ENCODE measurements at places on chromosomes 2 and 18.

GRCh38 chr2:64932371-64933216, 56.6 kb upstream of the SLC1A4 start:
- no peak for DNase-seq

GRCh38 chr2:70690846-70691245, 77.2 kb downstream of the ADD2 start:
- no peak for DNase-seq

DNA sequence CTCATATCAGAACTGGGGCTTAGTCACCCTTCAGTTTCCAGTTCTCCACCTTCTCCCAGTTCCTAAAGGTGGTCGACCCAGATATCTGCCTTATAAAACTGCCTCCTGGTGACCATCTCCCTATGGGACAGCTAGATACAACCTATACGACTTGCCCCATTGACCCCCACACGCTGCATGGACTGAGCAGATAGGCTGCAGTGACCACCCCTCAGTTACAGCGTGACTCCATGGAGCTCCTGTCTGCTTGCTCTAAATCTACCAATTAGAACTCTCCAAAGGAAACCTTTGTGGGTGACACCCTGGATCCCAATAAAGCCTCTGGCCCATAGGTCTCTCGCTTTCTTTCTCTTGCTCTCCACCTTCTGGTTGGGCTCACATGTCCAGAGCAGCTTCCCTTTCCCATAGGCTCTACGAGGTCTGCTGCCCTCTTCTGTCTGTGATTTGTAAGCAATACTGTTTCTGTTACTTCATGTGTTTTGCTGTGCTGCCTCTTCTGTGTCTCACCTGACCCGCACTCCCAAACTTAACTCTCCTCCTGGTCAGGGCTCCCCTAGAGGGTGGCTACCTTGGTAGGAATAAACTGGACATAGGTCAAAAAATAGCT, 971.3 kb upstream of the FAM98A start:
- DNase-seq = no peak

DNA sequence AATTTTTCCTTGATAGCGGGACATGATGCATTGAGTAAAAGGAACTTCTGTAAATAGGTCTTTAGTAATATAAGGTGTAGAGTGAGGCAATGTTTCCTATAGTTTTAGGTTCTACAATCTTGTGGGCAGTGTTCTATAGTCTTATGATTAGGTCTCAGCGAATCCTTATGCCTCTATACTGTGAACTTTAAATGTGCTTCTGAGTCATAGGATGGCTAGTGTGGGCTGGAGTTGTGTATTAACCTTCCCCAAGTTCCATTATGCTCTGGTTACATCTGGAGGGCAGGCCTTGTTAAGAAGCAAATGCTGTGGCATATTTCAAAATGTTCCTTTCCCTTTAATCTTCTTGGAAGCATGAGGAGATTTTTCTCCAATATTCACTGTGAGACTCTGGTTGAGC, 73.5 kb downstream of the ROCK2 start:
- DNase-seq = no peak

DNA sequence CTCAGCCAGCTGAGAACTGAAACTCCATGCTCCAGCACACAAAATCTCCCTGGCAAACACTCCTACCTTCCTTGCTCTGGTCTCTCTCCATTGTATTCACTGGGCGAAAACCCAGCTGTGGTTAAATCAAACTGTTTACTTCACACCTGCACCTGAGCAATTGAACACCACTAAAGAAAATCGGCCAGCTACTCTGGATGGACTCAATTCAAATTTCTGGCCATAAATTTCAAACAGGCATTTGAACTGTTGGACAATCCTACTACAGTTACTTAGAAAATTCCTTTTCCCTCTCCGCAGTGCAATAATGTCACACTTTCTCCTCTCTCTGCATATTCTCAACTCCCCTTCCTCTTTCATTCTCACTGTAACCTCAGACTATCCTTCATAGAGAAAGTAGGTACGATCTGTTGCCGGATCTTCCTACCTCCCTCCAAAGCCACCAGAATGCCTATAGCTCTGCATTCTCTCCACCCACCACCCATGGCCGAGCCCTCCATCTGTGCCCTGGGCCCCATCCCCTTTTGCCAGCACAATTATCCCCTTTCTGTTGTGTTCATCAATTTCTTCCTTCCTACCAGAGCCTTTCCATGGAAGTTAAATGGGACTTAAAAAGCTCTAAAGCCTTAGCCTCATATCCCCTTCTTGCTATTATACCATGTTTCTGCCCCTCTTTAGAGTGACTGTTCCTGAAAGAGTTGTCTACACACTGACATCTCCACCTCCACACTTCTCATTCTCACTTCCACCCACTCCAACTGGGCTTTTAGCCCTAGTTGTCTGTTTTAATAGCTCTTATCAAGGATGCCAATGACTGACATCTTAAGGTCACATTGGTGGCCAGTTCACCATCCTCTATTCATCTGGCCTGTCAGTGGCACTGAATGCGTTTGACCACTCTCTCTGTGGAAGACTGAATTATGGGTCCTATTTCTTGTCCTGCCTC, 127.5 kb upstream of the SLC1A4 start:
- DNase-seq = no peak

GRCh38 chr2:150228936-150229335, 258.5 kb downstream of the RND3 start:
- no peak for DNase-seq

- DNase-seq = no peak
Observed at GRCh38 chr18:57931038-57931437, 113.0 kb upstream of the NEDD4L start.

- DNase-seq = no peak
Observed at GRCh38 chr2:6999211-6999877, 82.1 kb downstream of the RNF144A start.

GRCh38 chr18:79855147-79855933, 57.6 kb downstream of the KCNG2 start:
- no peak for DNase-seq

DNA sequence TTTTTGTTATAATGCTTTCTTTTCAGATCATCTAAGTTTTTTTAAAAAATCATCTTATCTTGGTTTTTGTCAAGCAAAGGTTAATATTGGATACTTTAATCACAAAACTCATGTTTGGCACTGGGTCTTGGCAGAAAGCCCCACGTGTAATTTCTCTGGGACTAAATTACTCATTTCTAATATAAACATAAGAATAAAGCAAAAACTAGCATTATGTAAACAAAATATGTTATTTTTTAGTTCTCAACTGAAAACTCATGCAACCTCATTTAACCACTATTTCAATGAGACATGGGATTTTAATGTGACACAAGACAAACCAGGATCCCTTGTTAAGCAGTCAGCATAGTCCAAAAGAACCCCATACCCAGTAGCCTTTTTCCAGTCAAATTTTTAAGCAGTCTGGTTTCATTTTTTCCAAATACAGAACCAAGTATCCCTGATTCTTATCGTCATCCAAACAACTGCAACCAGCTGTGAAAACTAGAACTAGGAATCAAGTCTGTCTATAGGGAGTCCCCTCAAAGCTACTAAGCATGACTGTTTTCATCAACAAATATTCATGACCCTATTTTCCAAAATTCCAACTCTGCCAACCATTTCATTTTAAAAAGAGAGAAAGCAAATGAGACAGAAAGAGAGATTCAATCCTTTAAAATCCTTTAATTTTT, 27.1 kb downstream of the PID1 start:
- peak; percentile 28 for DNase-seq

DNA sequence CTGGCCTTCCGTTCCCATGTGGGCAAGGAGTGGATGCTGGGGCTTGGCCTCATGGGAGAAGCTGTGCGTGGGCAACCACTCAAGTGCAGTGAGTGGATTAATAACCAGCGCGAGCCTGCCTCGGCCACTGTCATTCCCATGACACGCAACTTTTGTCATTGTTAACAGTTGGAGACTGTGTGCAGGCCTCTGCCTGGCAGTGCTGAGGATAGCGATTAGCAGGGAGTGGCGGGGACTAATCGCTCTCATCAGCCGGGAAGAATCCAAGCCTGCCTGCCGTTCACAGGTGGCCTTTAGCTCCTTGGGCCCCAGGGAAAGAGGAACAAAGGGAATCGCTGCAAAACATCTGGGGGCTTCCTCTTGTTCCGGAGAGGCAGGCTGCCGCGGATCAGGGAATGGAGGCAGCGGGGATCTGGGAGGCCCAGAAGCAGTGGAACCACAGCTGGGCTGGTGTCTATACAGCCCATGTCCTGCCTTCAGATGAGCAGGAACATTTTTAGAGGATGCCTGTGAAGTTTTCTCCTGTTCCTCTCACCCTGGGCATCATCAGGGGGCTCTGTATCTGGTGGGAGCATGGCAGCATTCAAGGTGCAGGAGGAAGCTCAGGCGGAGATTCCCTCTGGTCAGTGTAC, 53.8 kb downstream of the CTIF start:
- no peak for DNase-seq

DNA sequence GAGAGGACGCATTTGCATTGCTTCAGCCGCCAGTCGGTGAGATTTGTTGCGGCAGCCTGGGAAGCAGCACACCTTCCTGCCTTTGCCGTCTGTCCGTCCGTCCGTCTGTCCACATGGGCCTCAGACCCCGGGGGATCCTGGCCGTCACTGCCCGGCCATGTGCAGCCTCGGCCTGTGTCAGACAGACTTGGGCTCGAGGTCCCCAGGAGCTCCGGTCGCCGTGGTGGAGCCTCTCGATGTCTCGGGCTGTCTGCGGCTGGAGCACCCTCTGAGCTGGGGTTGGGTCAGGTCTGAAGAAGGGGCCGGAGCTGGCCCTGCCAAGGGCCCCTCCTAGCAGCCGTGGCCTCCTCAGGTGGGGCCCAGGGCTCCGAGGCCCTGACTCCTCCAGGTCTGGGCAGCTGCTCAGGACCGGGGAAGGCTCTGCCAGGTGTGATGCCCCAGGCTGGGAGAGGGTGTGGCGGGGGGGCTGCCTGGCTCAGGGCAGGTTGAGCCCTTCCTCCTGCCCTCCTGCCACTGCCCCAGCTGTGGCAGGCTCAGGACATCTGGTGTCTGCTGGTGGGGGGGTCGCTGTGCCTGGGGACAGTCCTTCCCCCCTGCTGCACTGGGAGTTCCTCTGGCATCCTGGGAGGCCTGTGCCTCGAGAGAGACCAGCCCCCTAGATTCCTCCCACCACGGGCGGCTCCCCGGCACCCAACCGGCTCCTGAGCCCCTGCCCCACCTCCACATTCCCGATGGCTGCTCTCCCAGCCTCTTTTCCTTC, 11.8 kb downstream of the NEU4 start:
- no peak for DNase-seq

DNA sequence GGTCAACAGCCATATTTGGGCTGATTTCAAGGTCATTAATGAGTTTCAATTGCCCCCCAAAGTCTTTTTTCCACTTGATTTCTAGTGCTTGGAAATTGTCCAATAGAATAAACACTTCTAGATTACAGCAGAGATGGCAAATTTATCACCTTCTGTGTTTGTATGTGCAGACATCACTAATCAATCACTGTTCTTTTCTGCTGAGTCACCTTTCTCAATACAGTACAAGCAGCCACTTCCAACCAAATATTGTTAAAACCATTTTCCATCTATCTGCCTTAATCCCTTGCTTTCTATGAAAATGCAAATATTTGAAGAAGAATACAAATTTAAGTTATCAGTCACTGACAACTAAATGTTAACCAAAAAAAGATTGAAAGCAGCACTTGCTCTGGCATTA, 40.2 kb upstream of the ZNF521 start:
- no peak for DNase-seq

DNA sequence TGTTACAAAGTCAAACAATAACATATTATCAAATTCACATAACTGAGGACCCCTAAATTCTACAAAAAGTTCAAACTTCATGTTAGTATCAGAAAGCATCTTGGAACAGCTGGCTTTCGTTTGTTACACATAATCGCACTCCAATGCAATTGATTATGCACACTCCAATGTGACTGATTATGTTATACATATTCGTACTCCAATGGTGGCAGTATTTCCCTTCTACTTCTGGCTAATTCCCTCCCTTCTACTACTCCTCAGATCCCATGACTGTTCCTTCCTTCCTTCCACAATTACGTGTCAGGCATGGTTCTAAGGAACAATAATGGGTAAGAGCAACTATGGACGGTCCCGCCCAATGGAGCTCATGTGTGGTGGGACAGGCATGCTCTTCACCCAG, 137.1 kb upstream of the CCDC150 start:
- no peak for DNase-seq

DNA sequence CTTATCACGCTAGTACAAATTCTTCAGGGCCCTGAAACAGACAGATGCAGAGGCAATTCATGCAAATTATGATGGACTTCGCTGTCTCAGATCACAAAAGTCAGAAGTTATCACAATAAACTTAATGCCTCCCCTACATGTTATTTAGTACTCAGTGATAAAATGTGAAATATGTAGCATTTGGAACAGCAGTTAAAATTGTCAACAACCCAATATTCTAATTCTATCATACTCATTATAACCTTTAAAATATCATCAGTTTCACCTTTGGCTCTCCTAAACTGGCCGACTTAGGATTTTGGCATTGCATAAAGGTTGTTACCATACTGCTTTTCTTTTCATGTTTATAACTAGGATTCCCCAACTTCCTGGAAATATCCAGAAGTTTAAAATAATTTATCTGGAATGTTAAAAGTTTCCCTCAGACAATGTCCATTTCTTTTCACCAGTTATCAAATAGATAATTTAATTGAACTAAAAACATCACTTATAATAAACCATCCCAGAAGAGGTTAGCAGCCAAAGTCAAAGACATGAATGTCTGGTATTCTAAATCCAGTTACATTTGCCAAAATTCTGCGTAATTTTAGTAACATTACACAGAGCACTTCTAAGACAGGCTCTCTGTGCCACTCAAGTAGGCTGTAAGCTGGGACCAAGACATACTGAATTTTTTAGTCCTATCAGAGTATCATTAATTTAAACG, 239.8 kb downstream of the RBM43 start:
- DNase-seq = no peak

DNA sequence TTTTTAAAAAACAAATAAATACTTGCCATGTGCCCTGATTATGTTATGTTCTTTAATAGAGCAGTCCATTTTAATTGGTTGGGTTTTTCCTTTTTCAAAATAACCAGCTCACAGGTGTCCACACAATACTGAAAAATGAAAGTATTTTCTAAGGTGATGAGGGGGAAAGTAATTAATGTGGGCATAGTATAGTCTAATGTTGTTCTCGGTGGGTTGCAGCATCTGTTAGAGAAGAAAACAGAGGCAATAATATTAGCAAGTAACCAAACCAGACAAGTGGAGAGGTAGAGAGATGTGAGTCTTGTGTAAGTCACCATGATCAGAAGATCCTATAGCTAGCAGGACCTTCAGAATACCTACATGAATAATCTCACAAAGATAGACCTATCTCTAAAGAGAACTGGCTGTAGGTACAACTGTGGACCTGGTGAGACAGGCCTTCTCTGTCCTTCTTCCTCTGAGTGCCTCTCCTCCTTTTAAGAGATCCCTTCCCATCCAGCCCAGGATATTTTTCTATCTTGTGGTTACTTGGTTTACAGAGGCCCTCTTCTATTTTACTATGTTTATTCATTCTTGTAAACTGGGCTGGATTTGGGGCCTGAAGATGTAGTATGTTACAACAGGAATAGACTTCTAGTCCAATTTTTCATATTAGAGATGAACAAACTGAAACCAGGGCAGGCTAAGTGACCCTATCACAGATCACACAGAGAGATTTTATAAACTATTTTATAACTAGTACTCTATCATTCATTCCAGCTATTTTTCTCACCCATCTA, 67.1 kb upstream of the MSTN start:
- no peak for DNase-seq

GRCh38 chr2:45974762-45975408, 322.3 kb upstream of the EPAS1 start:
- no peak for DNase-seq

All from AG09319 (cell line).